Common myeloid progenitor, CD34-positive (primary cell): ENCODE measurements at places on chromosomes 13 and 19.

- no peak for DNase-seq
These were observed 5.2 kb downstream of the DKKL1 start for GRCh38 chr19:49368711-49369358.

DNA sequence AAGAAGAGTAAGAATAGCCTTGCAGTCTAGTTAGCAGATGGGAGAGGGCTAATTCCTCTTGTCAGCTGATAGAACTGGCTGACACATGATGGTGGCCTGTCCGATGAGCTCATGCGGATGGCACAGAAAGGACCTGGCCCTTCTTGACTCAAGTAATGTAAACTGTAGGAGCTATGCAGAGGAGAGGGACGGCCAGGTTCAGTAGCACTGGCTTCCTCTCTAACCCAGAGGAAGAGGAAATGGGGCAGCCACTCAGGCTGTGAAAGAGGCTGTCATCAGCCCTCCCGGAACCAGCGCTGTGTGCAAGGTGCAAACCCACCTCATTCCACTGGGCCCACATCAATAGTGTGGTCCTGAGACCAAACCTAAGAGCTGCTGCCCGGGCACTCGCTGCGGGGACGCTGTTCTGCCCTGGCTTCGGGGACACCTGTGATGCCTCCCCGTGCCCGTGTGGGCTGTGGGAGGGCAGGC, 30.8 kb upstream of the USE1 start:
- peak; percentile 11 for DNase-seq

DNA sequence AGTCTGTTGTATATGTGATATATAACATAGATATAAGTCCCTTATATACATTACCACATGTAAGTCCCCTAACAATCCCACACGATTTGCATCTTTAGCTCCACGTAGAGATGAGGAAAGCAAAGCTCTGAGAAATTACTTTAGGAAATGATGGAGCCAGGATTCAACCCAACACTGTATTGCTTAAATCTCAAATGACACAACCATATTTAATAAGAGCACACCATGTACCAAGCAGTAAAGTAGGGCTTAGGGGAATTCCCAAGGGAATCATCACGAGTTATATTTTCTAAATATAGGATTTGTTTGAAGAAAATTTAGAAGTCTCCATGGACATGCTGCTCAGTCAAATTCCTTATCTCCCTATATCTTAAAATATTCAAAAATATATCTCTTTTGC, 61.3 kb upstream of the POMP start:
- no peak for DNase-seq

DNA sequence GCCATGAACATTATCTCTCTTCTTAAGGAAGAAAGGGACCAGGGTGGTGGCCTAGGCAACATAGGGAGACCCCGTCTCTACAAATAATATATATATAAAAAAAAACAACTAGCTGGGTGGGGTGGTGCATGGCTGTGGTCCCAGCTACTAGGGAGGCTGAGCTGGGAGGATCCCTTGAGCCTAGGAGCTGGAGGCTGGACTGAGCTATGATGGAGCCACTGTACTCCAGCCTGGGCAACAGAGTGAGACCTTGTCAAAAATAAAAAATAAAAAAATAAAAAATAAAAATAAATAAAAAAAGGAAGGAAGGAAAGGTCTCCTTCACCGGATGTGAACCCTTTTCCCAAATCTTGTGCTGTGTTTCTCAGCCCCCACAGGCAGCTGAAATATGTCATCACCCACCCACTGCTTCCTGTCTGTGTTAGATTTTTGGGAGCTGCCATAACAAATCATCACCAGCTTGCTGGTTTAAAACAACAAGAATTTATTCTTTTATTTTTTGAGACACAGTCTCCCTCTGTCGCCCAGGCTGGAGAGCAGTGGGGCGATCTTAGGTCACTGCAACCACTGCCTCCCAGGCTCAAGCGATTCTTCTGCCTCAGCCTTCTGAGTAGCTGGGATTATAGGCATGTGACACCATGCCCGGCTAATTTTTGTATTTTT, 9.5 kb upstream of the TSPAN16 start:
- DNase-seq = no peak

DNA sequence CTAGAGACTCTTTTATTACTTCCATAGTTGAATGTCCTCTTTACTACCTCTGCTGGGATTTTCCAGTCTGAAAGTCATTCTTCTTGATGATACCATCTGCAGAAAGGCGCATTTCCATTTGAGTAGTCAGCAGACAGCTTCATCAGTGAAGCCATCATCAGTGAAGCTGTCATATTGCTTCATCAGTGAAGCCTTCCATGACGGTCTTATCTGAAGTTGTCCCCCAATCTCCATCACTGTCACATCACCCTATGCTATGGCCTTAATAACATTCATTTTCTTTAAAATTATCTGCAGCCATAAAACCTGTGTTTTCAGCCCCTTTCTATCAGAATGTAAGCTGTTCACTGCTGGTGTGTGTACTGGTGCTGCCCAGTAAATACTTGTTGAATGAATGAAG, 151.6 kb downstream of the B3GLCT start:
- no peak for DNase-seq

DNA sequence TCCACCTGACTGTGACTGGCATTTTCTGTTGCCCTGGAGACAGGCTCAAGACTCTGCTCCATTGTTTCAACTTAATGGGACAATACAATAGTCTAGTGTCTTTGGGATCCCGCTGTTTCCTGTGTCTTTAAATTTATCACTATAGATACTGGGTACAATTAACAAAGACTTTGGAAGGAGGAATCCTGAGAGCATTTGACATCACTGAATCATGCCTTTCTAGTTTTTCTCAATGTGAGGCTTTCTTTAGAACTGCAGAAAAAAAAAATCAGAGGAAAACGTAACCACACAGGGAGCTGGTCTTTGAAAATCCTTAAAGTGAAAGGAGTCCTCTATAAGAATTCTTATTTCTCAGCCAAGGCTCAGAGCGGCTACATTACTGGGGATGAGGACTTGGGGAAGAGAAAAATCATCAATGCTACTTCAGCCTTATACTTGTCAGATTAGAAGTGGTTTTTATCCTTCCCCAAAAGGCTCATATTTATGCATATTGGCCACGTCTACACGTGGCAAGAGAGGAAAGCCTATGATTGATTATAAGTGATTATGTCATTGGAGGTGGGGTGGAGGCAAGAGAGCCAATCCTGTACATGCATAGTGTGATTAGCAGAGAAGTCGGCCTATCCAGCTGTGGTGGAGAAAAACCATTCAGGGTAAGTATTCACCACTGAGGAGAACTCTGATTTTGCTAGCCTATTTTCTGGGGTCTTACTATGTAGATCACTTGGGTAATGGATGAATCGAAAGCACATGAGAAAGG, 34.4 kb upstream of the UBL3 start:
- no peak for DNase-seq

- no peak for DNase-seq
These were observed 28.8 kb upstream of the INTS6 start for GRCh38 chr13:51481656-51482055.

- DNase-seq = no peak
These were observed 407.3 kb upstream of the SGCG start for GRCh38 chr13:22773465-22773864.

GRCh38 chr13:73482556-73482955, 423.8 kb downstream of the KLF5 start:
- no peak for DNase-seq

DNA sequence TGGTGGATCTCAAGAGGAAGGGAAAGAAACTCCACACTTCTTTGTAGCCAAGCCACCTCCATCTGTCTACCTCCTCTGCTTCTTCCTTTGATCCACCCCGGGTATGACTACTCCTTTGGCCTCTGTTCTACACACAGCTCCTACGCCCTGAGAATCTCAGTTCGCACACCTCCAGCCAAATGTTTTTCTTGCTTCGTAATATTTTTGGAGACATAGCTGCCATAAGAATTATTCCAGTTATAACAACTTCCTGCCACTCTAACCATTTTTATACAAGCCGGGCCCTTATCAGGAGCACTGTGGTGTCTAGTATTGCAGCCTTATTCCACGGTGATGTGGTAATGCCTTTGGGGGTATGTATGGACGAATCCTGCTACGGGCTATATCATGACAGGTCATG, 126.7 kb downstream of the STARD13 start:
- no peak for DNase-seq

DNA sequence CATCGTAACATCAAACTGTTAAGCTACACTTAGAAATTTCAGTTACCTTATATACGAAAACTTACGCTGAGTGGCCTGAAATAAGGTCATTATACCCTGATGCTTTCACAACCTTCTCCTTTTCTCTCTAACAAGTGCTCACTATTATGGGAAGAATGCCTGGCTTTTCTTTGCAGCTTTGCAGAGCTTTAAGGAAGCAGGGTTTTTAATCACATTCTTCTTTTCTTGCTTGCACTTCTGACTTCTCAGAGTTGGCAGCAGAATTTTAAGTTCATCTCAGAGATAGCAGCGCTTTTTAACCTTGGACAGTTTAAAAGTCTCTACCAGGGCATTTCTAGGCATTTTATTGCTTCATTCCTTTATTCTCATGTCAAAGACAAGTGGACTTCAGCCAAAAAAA, 285.1 kb downstream of the SPRY2 start:
- DNase-seq = no peak

DNA sequence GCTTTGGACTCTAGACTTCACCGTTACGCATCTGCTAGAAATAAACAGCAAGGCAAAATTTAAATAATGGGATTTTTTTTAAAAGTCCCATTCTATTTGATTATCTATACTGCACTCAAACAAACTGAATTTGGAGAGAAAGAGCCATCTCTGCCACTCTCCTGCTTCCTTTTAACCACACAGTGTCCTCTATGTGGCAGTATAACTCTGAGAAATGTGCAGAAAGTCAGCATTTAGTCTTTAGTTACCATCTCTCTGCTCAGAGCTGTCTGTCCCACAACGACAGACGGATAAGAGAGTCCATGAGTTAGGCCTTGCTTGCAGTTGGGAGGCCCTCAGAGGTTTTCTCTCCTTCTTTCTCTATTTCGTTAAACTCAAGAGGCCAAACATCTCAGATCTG, 21.2 kb downstream of the CCNA1 start:
- DNase-seq = peak; percentile 35

- DNase-seq = no peak
These were observed 5.9 kb downstream of the CACNG7 start for GRCh38 chr19:53915000-53915399.

- no peak for DNase-seq
These were observed 13.4 kb upstream of the GJB2 start for GRCh38 chr13:20206065-20206697.

DNA sequence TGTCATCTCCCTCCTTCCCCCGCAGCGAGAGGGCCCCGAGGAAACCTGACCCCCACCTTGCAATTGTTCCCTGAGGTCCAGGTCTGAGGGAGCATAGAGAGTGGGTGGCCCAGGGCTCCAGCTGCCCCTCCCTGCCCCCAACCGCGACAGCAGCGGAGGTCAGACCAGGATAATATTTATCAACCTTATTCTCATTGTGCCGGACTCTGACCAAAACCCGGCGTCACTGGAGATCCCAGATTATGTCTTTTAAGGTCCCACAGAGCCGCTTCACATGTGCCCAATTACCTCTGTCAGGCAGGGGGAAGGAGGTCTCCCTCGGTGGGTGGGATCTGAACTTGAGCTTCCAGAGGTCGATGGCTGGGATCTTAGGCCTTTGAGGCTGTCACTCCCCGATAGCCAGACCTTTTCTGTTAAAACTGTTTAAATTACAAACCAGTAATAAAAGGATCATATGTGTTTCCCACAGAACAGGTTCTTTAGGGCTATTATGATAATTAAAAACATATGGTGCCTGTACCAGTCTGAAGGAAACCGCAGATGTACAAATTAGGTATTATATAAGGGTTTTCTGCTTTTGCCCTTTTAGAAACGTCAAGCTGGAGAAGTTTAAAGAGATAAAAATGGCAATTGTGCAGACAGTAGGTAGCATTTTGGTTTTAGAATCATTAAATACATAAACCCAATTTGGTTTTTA, 195.5 kb downstream of the ZNF536 start:
- DNase-seq = no peak

- no peak for DNase-seq
These were observed 5.8 kb downstream of the MISP3 start for GRCh38 chr19:14078411-14078810.

GRCh38 chr13:57627663-57628062, 3.9 kb upstream of the PCDH17 start:
- DNase-seq = peak; percentile 67

GRCh38 chr13:52010890-52011631, at the start of gene ATP7B:
Gene ATP7B, minus strand, starts transcription at chr13:52011450. Its CDS starts 113 bp downstream, at chr13:52011337.
- peak; percentile 57 for DNase-seq

- no peak for DNase-seq
These were observed 499.8 kb downstream of the GPC6 start for GRCh38 chr13:93726173-93726957.

DNA sequence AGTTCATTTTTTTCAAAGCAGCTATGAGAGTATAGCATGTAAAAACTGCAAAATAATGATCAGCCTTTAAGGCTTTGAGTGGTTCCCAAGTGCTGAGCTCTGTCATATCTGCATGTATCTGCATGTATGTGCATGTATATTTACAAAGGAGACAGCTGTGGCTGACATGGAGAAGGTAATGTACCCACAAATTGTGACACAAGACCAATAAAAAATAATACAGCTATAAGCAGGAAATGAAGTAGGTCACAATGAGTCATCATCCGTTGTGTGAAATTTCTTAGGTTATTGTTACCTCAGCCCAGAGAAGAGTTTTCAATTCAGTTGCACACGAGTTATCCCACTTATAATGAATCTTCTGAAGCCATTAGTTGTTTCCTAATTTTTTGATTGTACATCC, 60.9 kb upstream of the MED4 start:
- peak; percentile 81 for DNase-seq

- DNase-seq = peak; percentile 61
These were observed 16.2 kb upstream of the PRODH2 start for GRCh38 chr19:35828692-35829301.

GRCh38 chr19:48480558-48481500, 11.7 kb downstream of the CYTH2 start:
- peak; percentile 67 for DNase-seq

- no peak for DNase-seq
These were observed 29.7 kb downstream of the MLLT1 start for GRCh38 chr19:6250024-6250615.

DNA sequence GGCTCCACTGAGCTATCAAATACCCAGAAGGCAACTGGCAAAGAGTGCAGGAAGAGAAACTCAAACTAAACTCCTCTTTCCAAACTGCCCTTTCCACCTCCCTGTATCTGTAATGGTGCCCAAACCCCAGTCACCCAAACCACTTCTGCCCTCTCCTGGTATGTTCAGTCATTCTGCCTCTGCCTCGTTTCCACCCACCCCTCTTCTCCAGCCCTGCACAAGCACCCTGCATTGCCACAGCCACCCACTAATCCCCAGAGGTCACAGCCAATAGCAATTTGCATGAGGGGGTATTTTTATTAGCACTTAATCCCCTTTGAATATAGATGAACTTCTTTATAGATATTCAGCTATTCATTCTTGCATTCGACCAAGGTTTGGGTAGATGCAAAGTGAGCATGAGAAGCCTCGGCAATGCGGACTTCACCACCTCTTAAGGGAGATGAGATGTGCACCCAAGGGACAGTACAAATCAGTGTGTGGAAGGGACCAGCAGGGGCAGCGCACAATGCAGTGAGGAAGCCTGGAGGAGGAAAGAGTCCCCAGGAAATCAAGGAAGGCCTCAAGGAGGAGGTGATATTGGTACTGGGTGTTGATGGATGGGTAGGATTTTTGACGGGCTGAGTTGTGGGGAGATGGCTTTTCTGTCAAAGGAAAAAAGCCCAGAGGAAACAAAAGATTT, 12.4 kb downstream of the TMEM272 start:
- peak; percentile 57 for DNase-seq
